ENCODE measurements at places on chromosomes 11 and 22.

DNA sequence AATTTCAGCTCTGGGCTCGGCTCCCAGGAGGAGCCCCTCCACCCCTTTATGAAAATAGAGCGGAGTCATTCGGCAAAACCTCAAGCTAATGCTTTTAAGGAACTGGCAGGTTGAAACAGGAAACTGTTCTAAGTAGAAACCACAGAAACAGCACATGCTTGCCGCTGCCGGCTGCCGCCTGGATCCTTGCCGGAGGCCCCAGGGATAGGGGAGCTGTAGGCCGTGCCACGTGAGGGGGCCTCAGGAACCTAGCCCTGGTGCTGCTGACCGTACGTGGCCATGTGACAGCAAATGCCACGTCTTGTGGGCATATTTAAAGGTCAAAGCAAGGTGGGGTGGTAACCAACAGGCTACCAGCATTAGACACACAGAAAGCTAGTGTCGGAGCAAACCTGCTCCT, 77.9 kb upstream of the TIMP3 start:
- peak; percentile 2 for DNase-seq

DNA sequence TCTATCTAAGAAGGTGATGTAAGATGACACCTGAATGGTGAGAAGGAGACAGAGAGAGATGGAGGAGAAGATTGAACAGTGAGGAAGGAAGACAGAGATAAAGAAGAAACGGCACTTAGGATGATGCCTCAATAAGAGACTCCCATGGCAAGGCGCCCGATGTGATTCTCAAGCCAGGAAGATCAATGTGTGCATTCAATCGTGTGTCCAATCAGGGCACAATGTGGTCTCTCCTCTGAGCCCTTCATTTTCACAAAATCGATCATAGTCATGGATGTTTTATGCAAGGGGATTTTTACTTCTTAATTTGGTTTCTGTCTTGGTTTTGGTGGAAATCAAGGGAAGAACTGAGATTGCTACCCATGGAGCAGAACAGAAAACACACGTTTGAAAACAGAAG, 19.9 kb upstream of the TMPRSS13 start:
- no peak for DNase-seq

DNA sequence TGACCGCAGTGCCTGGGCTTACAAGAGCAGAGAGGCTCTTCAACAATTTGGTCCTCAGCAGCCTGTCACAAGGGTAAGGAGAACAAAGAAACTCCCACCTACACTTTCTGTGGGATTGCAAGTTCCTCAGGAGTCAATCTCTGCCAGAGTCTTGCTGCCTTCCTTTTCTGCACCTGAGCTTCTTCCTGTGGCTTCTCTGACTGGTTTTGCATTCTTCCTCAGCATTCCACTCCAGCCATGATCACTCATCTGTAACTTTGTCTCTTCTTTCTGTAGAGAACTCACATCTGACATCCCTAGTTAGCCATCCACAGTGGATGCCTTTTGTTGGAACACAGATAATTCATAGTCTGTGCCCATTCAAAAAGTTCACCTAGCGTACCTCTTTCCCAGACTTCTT, 14.2 kb upstream of the OR6A2 start:
- DNase-seq, result no peak

GRCh38 chr11:75280227-75280701, 39.7 kb downstream of the TPBGL start:
- peak; percentile 63 for DNase-seq

- DNase-seq, result no peak
These were observed 42.1 kb downstream of the RIC3 start for GRCh38 chr11:8126649-8127289.

- no peak for DNase-seq
These were observed 69.6 kb upstream of the PITPNB start for GRCh38 chr22:27988704-27989103.

DNA sequence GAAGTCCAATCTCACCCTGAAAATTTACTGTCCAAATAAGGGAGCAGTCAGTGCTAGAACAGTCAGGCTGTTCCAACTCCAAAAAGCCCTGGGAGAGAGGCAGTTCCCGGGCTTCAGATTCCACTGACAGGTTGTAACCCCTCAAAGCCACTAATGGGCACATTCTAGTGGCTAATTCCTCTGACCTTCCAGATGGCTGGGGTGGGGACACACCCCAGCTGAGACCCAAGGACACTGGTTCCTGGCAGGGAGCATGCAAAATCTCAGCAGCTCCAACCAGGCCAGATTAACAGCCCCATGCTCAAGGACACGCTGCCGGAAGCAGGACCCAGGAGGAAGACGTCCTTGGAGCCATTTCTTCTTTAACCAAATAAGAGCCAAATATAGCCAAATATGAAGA, 92.7 kb downstream of the RPL27A start:
- no peak for DNase-seq

DNA sequence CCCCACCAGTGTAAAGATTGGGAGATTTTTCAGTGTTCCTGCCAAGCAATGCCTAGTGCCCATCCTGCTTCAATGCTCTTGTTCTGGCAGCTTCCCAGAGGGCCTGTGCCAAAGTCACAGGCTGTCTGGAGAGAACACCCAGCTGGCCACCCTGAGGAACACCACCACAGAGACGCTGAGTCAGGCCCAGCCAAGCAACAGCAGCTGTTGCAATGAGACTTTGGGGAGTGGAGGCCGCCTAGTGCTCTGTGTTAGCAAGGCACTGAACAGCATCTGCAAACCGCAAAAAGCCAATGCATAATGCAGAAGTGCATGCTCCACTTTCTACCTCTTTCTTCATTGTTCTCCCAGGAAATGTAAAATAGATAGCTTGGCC, 168.1 kb downstream of the NXPE2 start:
- DNase-seq, result no peak

DNA sequence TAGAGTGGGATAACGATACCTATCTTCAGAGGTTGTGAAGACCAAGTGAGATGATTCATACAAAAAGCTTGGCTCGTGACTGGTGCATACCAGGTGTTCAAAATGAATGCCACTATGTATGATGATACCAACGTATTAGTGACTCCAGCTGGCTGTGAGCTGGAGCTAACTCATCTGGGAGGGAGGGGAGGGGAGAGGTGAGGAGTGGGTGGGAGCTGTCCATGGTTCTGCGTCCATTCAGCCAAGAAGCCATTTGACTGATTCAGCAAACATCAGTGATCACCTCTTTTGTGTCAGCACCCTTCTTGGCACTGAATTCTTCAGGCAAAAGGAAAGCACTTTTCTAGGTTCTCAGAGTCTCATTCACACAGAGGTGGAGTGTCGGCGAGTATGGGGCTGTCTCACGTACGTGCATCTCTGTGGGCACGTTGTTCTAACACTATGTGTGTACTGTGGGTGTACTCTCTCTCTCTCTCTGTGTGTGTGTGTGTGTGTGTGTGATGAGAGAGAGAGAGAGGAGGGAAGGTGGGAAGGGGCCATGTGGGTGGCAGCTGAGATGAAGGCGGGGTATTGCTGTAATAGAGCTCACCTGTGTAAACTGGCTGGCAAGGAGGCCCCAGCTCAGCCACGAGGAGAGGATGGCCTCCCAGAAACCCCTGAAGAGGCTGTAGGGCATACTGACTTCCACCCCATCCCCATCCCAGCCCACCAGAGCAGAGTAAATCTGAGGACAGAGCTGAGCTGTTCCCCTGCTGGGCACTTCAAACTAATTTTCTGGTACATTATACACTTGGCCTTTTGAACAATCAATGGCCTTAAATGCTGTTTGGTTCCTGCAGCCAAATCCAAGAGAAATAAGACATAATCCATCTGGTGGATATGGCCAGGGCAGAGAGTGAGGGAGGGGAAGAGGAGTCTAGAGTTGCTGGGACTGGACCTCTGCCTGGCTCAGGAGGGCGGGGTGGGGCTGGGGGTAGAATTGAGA, 96.1 kb upstream of the THY1 start:
- DNase-seq, result no peak

DNA sequence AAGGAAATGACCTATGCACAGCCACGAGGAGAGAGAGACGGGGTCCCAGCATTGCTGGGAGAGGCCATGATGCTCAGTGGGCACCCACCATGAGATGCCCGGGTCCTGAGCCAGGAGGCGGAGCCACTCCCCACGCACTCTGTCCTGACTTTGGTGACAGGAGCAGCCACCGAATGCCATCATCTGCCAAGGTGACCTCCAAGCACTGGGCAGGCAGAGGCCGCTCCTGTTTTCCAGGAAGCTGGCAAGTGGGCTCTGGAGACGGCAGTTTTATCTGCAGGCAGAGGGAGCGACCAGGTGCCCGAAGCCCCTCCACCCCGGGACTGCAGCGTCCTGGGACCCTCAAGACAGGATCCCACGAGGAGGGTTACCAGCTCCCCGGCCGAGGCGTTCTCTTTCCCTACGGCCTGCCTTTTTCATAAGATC, 453.9 kb downstream of the BRD1 start:
- DNase-seq, result no peak

- DNase-seq, result no peak
These were observed 263.6 kb downstream of the CTTN start for GRCh38 chr11:70661761-70662501.

DNA sequence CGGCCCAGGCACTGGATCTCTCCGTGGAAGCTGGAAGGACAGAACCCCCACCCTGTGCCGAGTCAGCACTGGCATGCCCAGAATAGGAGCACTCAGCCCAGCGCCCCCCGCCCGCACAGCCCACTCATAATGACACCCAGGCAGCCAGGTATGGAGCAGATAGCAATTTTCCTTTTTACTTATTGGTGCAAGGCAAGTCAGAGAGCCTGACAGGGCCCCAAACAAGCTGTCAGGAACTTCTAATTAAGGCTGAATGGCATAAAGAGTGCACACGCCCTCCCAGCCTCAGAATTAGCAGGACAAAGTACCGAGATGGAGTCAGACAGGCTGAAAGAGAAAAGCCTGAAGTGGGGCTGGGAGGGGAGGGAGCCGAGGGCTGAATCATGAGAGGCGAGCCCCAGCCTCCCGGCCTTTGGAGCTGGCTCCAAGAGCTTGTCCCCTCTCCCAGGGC, 76.9 kb downstream of the DSCAML1 start:
- no peak for DNase-seq

DNA sequence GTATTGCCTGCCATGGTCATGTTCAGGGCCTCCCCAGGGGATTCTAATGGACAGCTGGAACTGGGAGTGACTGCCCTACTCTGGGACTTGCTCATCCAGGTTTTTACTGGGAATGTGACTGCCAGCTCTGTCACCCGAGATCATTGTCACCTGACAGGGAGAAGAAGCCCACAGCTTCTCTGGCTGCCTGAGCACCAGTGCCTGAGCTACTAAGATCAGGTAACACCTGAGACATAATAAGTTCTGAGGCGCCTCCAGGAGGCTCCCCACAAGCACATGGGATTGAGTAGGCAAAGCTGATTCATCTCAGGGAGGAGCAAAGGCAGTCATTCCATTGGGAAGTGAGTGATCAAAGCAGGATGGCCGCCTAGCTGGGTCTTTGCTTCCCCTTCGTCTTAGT, 84.2 kb upstream of the GALNT18 start:
- DNase-seq, result no peak

- no peak for DNase-seq
These were observed 3.9 kb downstream of the GALR3 start for GRCh38 chr22:37827056-37827455.

DNA sequence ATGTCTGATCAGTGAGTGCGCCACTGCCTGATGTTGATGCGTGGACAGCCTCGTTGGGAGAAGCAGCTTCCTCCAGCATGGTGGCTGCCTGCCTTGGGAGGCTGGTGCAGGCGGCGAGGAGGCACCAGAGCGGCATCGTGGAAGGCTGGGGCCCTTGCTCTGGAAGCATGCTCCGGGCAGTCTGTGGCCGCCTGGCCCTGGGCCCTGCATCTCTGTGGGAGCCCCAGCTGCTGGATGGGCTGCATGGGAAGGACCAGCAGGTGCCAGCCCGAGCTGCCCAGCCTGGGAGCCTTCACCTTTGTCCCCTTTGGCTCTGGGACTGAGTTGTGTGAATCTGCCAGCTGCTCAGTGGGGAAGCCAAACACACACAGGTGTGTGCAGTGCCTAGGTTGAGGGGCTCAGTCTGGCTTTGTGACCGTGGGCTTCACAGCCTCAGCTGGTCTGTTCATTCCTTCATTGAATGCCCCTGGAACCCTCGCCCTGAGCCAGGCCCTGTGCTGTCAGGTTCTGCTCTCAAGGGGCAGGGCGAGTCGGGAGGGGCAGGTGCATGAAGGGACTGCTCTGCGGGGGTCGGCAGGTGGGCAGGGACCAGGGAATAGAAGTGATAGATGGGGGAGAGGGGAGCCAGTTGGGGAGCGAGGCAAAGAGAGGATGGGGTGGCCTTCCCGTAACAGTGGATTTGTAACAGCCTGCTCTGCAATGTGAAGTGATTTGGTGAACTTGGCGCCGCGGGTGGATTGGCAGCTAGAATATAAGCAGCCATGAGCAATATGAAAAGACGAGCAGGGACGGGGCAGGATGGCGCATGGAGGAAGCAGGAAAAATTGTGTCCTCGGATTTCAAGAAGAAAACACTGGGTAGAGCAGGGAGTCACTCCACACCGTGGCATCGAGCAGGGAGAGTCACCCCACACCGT, 354.2 kb downstream of the TBC1D22A start:
- DNase-seq, result no peak

DNA sequence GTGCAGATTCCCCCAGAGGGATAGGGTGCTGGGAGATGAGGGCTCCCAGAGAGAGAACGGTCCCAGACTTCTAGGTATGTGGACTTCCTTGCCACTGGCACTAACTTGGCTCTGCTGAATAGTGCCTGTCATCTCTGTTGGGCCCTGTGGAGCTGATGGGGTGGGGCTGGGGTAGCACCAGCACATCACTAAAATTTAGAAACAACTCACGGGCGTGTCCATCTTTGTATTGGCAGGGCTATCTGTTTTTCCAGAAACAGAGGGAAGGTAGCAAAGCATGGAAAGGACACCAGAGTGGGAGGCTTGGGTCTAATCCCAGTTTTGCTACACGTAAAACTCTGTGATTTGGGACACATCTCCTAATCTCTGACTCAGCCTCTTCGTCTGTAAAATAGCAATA, 25.8 kb downstream of the SWAP70 start:
- DNase-seq, result no peak

DNA sequence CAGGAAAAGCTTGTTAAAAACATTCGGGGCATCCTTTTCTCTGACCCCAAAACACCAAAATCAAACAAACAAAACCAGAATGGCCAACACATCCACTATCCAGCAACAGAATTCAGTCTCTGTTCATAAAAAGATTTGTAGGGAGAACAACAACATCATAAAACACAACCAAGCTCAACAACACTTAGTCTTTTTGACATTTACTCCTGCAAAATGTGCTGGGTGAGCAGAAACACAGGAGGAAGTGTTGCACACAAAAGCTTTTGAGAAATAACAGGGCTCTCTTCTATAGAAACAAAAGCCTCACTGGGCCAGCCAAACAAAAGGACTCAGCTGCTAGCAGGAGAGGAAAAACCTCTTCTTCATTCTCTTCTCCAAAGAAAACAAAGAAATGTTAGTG, 736.0 kb upstream of the CCDC90B start:
- no peak for DNase-seq

GRCh38 chr11:94171693-94172440, 43.2 kb downstream of the PANX1 start:
- DNase-seq, result no peak
